ENCODE measurements at places on chromosomes 6 and 20.

DNA sequence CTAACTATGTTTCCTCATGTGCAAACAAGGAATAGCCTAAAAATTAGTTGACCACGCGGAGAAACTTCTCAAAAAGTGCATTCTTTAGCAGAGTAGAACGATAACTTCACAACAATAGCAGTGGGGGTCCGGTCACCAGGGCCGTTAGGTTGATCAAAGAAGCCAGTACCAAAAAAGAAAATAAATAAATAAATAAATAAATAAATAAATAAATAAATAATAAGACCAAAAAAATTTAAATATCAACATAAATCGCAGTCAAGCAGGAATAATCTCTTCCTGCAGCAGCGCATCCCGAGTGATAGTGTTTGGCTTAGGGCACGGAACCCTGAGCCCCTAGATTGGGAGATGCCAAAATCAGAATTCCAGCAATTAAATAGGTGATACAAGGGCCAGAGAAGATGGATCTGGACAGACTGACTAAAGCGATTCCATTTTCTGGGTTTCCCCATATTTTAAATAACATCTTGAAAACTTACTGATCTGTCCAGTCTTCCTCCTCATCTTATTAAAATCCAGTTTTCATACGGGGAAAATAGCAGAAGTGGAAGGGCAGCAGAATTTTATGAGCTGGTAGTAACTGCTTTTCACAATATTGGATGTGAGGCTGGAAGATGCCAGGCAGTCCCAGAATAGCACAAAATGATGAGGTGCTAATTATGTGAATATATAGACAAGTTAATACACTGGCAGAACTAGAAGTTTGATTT, 4.4 kb upstream of the OLIG3 start:
- DNase-seq, result no peak

- no peak for DNase-seq
Observed at GRCh38 chr6:104306211-104306610, 553.5 kb downstream of the HACE1 start.

GRCh38 chr6:161985876-161986423, 712.1 kb upstream of the AGPAT4 start:
- DNase-seq, result no peak

GRCh38 chr6:157159348-157159747, 164.0 kb downstream of the TMEM242 start:
- no peak for DNase-seq

- no peak for DNase-seq
Observed at GRCh38 chr6:41088451-41088850, 15.7 kb downstream of the NFYA start.

- peak; percentile 6 for DNase-seq
Observed at GRCh38 chr6:110561696-110562095, 85.3 kb upstream of the SLC22A16 start.

- DNase-seq, result no peak
Observed at GRCh38 chr6:42257614-42258013, 40.0 kb upstream of the MRPS10 start.

Measured in suppressor macrophage (primary cell).